Naive thymus-derived CD4-positive, alpha-beta T cell (primary cell): ENCODE measurements at places on chromosomes 1 and 21. TPM values are rescaled to one million over a fixed set of nuclear protein-coding genes. Genes with fewer than 3 reads are reported as not detected.

The RAD54L gene
- polyA plus RNA-seq, result 1.2 TPM

DNA sequence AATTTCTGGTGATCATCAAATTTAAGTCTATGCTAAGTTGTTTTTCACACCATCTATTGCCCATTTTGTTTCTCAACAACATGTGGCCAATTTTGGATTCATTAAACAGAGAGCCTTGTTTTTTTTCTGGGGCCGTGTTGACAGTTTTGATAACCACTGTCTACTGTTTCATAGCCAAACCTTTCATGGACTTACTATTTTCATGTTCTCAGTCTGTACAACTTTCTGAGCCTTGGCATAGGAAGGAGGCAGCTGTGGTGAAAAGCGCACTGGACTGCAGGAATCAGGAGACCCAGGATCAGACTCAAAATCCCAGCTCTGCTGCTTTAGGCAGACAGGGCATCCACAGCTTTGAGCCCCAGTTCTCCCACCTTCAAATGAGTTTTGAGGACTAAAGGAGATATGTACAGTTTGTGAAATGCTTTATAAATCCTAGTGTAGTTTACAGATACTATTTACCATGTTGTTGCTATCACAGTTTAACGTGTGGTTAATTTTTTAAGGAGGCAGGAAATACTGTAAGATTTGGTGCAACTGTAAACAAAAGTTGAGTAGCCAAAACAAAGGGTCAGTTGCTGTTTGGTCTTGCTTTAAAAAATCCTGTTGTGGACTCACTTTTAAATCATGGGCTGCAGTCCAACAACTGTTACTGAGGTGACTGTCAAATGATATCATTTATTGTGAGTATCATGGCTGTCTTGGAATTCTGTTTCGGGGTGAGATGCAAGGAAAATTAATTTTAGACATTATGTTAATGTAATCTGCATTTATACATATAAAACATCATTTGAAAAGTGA is 2.9 kb downstream of the MACO1 start:
- DNase-seq, result no peak

GRCh38 chr1:178847396-178847849 is 23.5 kb downstream of the ANGPTL1 start:
- DNase-seq, result no peak

The GSTM5 gene
- not detected for polyA plus RNA-seq

The SLC2A5 gene
- polyA plus RNA-seq, result not detected

DNA sequence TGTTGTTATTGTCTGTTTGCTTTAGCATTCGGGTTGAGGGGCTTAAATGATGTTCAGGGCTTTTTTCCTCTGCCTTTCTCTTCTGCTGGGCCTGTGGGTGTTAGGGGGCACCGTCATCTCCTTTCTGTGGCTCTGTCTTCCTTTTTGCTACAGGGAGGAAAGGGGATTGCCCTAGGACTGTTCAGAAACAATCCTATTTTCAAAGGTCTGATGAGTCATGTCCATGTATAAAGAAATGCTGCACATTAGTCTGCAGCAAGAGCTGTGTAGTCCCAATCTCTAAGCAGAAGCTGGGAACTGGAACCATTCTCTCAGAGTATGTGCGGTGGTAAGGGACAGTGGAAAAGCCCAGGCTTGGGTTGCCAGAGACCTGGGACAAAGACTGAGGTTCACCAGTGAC is 462.3 kb downstream of the OMA1 start:
- no peak for DNase-seq

The TACSTD2 gene
- not detected for polyA plus RNA-seq

DNA sequence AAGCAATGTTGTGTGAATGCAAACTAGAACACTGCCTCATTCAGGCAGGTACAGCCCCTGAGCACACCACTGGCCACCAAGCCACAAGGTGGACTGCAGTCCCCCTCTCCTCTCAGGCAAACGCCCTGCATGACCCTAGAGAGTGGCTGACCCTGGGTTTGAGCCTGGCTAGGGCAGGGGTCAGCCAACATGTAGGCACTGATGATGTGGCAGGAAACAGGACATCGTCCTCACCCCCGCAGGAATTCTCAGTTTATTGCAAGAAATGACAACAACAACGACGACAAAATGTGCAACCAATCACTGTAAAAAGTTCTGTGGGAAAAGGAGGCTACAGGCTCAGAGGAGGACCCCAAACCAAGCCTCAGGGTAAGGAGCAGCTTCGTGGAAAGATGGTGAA is 81.3 kb downstream of the OMA1 start:
- DNase-seq, result no peak

DNA sequence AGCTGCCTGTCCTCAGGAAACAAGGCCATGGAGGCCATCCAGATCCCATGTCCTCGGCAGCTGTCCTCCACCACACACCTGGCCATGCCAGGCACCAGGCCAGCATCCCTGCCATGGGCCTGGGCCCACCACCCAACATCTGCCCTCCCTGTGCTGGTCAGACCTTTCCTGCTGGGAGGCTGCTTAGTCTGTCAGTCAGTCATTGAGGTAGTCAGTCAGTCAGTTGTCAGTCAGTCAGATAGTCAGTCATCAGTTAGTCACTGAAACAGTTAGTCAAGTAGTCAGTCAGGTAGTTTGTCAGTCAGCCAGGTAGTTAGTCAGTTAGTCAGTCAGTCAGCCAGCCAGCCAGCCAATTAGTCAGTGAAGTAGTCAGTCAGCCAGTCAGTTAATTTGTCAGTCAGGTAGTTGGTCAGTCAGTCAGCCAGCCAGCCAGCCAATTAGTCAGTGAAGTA is 17.2 kb downstream of the KRTAP10-1 start:
- no peak for DNase-seq

DNA sequence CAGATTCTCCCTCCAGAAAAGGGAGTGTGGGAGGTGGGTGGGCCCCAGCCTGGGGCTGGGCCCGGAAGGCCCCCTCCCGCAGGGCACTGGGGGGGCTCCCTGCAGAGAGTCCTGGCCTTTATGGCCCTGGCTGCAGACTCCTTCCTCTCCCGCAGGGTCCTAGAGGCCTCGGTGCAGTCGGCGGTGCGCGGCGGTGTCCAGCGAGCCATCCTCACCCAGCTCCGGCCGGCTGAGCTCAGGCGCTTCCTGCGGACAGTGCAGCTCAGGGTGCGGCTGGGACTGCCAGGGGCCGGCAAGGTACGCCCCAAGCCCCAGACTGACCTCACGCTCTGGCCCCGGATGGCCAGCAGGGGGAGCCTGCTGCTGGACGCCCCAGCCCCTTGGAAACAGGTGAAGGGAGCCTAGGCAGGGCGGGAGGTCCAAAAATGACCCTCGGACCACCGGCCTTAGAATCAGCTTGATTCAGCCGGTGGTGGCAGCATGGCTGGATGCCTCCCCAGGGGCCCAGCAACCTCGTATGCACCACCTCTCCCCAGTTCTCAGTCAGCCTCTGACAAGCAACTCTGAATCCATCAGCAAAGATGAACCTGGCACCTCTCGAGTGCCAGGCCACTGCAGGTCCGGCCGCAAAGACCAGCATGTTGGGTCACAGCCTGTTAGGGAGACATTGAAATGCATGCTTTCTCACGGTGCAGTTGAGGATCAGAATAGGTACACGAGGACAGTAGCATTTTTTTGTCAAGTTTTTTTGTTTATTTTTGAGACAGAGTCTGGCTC is 20.6 kb downstream of the MTHFR start:
- peak; percentile 11 for DNase-seq

The SYCP1 gene
- polyA plus RNA-seq, result not detected

The SCAF4 gene
- polyA plus RNA-seq, result 44.5 TPM
